ENCODE measurements at places on chromosomes 11 and 22.

DNA sequence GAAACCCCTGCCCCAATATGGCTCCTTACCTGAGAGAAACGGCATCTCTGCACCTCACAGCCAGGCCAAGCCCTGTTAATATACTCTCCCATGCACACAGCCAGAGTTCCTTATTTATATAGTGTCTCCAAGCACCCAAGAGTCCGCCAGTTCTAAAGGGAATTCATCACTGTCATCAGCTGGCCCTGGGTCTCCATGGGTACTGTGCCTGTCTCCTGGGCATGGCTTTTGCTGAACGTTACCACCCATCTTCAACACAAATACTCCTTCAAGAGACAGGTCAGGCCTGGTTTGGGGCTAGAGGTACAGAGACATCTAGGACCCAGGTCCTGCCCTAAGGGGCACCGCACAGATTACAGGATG lies 1.6 kb upstream of the ATG16L2 start:
- no peak overlapping the region for H3K27ac ChIP-seq
- no peaks in the 10 kb centered on the region for H3K27me3 ChIP-seq
- H3K36me3 ChIP-seq = no peaks in the 10 kb centered on the region

- H3K27me3 ChIP-seq = no peaks in the 10 kb centered on the region
- H3K4me3 ChIP-seq = peak within 1 kb of the TSS; percentile 57
- H3K4me1 ChIP-seq = peaks cover 6% of the 10 kb centered on the region
- H3K27ac ChIP-seq = peak within 1 kb of the TSS; percentile 99
Measured at GRCh38 chr11:130002352-130002845, at the start of gene PRDM10. Gene PRDM10 (minus strand): TSS chr11:130002835. CDS start chr11:129960964, 41,871 bp downstream.

DNA sequence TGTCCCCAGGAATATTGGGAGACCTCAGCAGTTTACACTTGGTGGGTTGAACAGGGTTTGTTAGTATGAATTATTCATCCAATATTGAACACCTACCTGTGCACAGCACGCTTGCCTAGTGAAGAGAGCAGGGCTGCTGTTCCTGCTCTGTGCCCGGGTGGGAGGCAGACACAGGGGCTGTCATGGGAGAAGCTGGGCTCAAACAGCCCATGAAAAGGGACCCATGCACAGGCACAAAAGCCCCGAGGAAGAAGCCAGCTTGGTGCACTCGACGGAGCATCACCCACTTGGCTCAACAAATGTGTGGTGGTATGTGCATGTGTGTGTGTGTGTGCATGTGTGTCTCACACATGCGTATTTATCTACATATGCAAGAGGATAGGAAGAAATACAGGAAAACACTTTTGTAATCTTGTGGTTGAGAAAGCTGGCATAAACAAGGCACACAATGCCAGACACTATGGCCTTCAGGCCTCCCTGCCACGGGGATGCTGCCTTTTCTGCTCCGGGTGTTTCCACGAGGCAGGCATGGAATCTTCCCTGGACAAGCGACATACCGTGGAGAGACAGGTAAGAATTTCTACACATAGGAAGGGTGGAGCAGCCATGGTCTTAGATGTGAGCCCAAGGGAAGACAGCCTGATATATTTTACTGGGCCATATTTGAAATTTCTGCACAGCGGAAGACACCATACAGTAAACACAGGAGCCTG lies 5.0 kb upstream of the APOBEC3A start:
- no peaks in the 10 kb centered on the region for H3K36me3 ChIP-seq
- H3K4me1 ChIP-seq = no peaks in the 10 kb centered on the region
- no peak for DNase-seq
- peaks cover 68% of the 10 kb centered on the region for H3K27me3 ChIP-seq
- H3K27ac ChIP-seq = no peak overlapping the region

DNA sequence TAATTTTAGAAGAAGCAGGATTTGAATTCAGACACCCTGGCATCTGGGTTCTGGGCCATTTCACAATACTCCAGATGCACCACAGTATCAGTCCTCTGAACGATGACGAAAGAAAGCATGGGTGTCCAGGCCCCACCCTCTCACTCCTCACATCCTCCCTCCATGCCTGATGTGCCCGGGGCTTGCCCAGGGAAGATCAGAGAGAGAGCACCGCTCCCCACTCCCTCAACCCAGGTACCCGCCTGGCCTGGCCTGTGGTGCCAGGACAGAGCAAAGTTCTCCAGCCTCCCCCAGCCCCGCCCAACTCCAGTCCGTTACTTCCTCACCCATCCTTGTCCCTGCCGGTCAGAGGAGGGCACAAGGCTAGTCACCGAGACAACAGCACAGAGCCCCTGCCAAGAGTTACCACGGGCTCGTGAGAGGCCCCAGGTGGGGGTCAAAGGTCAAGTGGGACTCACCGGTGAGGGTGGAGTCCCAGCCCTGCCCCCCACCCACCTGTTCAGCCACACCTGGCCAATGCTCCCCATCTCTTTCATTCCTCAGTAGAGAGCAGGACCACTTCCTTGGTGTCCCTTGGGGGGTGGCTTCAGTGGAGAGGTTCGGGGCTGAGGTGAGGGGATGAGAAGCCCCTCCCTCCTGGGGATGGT lies 8.1 kb downstream of the BCL9L start:
- peak overlapping the region; percentile 75 for H3K27ac ChIP-seq
- H3K4me3 ChIP-seq = no peak overlapping the region
- no peaks in the 10 kb centered on the region for H3K36me3 ChIP-seq

- no peak for DNase-seq
- H3K4me1 ChIP-seq = peaks cover 18% of the 10 kb centered on the region
- H3K27ac ChIP-seq = no peak overlapping the region
- no peaks in the 10 kb centered on the region for H3K36me3 ChIP-seq
Measured at GRCh38 chr11:112518371-112518770, 257.7 kb upstream of the PLET1 start.

DNA sequence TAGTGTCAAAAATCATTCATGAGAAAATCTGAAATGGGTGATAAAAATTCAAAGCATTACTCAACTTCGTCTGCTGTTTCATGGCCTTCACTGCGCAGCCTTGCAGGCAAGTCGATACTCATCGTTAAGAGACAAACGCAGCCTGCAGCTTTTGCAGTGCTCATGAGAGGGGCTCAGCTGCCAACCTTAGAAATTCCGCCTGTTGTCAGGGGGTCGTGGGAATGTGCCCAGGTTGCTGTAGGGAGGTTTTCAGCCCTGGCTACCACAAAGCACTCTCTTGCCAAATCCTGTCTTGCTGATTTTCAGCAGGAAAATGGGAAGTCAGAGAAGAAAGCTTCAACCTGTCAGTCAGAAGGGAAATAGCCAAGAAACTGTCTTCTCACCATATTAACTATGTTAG lies 25.4 kb upstream of the GRAMD1B start:
- peaks cover 23% of the 10 kb centered on the region for H3K4me1 ChIP-seq
- no peaks in the 10 kb centered on the region for H3K36me3 ChIP-seq
- no peak overlapping the region for H3K4me3 ChIP-seq
- no peaks in the 10 kb centered on the region for H3K27me3 ChIP-seq

GRCh38 chr22:25404928-25405816 lies 159.3 kb upstream of the GRK3 start:
- no peaks in the 10 kb centered on the region for H3K36me3 ChIP-seq
- peak overlapping the region; percentile 91 for H3K4me3 ChIP-seq
- no peaks in the 10 kb centered on the region for H3K27me3 ChIP-seq
- no peak for DNase-seq
- no peak overlapping the region for H3K27ac ChIP-seq

DNA sequence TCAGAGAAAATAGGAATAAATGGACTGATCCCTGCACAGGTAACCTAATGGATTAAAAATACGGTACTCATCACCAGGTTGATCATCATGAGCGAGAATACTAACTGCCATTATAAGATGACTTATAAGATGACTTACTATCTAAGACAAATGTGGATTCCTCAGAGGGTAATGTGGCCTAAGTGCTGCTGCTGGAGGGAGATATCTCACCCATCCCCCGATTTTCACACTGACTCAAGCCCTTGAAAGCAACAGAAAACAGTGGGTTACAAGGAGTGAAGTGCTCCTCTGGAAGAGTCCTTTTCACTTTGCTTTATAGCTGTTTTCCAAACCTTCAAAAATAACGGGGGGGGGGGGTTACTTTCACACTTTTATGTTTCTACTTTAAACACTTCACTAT lies 920 bp downstream of the TMEM218 start:
- DNase-seq = no peak
- peaks cover 3% of the 10 kb centered on the region for H3K4me1 ChIP-seq
- H3K27me3 ChIP-seq = no peaks in the 10 kb centered on the region
- H3K4me3 ChIP-seq = peak overlapping the region; percentile 59
- peaks cover 8% of the 10 kb centered on the region for H3K36me3 ChIP-seq

DNA sequence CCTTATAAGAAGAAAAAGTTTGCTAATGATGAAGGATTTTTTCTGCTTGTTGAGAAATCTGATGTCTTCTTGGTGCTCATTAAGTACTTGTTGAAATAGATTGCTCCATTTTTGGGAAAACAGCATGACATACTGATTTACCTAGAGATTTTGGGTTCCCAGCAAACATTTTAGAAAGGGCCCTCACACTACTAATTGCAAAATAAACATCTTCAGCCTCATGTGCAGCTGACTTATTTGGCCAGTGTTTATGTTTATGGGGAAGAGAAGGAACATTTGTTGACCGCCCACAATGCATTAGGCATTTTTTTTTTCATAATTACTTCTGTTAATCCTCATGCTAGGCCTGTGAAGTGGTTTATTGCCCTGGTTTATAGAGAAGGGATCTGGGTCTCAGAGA lies 40.1 kb downstream of the LDLRAD3 start:
- H3K4me1 ChIP-seq = peaks cover 2% of the 10 kb centered on the region
- no peak for DNase-seq
- no peak overlapping the region for H3K4me3 ChIP-seq
- H3K27ac ChIP-seq = no peak overlapping the region
- H3K36me3 ChIP-seq = no peaks in the 10 kb centered on the region
- no peaks in the 10 kb centered on the region for H3K27me3 ChIP-seq

DNA sequence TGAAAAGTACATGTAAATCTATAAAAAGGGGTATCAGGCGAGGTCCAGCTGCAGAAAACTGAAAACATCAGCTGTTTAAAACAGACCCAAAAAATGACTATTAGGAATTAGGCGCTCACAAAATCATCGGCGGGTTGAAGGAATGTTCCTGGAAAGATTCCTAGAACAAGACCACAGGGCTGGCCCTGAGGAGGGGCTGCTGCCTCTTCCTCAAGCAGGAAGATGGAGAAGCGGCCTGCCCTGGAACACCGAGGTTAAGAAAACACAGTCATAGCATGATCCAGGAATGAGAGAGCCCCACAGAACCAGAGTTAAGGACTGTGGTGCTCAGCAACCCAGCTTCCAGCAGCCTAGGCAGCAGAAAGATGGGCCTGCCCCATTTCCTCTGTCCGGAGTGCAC lies 78.4 kb downstream of the C11orf91 start:
- no peaks in the 10 kb centered on the region for H3K27me3 ChIP-seq
- H3K4me1 ChIP-seq = peaks cover 3% of the 10 kb centered on the region
- no peak for DNase-seq
- H3K4me3 ChIP-seq = no peak overlapping the region

- H3K27ac ChIP-seq = no peak overlapping the region
- DNase-seq = no peak
- no peaks in the 10 kb centered on the region for H3K27me3 ChIP-seq
- no peak overlapping the region for H3K4me3 ChIP-seq
- H3K4me1 ChIP-seq = peaks cover 2% of the 10 kb centered on the region
Measured at GRCh38 chr11:11291041-11292015, 61.7 kb downstream of the CSNK2A3 start.

- no peak for DNase-seq
- H3K36me3 ChIP-seq = no peaks in the 10 kb centered on the region
- peak within 1 kb of the TSS; percentile 76 for H3K4me3 ChIP-seq
- H3K27ac ChIP-seq = no peak within 1 kb of the TSS
Measured at GRCh38 chr11:123195188-123196059, at the start of gene CLMP. Gene CLMP (minus strand): TSS chr11:123195248. CDS start chr11:123194940, 308 bp downstream.

DNA sequence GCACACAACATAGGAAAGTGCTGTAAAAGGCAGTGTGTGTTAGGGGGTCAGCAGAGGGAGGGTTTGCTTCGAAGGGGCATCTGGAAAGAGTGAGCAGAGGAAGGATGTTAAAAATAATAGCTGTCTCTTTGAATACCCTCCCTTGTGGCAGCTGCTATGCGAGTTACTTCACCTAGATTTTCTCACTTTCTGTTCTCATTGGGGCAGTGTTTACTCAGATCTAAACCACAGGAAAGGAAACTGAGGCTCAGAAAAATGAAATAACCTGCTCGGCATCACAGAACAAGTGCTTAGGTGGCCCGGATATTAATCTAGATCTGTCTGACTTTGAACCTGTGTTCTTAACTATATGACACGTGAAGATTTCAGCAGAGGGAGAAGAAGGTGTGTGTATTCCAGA lies 125.3 kb downstream of the C11orf91 start:
- no peak for DNase-seq
- no peaks in the 10 kb centered on the region for H3K36me3 ChIP-seq
- no peak overlapping the region for H3K27ac ChIP-seq

GRCh38 chr11:112225753-112226061 lies 521 bp upstream of the PTS start:
- H3K27me3 ChIP-seq = peaks cover 14% of the 10 kb centered on the region
- peaks cover 5% of the 10 kb centered on the region for H3K36me3 ChIP-seq
- H3K4me3 ChIP-seq = peak overlapping the region; percentile 95

GRCh38 chr11:115425250-115425649 lies 79.0 kb downstream of the CADM1 start:
- no peaks in the 10 kb centered on the region for H3K27me3 ChIP-seq
- H3K4me1 ChIP-seq = no peaks in the 10 kb centered on the region
- H3K36me3 ChIP-seq = no peaks in the 10 kb centered on the region
- no peak for DNase-seq
- H3K4me3 ChIP-seq = no peak overlapping the region
- no peak overlapping the region for H3K27ac ChIP-seq

DNA sequence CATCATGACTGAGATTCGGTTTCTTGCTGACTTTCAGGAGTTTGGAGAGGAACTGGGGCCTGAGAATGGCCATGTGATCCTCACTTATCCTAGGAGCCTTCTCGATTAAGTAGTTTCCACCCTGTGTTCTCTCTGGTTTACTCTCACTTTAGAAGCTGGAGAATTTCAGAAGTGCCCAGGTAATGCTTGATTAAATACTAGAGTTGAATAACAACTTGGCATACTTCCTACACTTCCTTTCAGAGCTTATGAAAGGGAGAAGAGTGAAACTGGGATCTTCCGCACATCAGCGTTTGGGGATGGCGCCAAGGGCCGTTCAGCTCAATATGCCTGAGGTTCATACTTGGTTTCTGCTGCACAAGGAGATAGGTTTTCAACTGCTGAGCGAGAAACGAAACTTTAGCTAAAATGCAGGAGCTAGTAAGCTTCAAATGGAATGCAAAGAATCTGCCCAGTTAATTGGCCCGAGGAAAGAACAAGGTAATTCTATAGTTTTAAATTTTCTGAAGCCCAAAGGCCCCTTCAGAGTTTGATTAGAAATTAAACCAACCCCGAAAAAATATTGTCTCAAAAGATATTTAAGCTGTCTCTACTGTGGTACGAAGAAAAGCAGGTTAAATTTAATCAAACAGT lies 823 bp upstream of the MUC15 start:
- H3K27me3 ChIP-seq = no peaks in the 10 kb centered on the region
- no peaks in the 10 kb centered on the region for H3K36me3 ChIP-seq
- H3K4me3 ChIP-seq = no peak overlapping the region
- H3K4me1 ChIP-seq = peaks cover 2% of the 10 kb centered on the region

GRCh38 chr11:131925829-131926228 lies 555.4 kb downstream of the NTM start:
- no peaks in the 10 kb centered on the region for H3K4me1 ChIP-seq
- H3K27me3 ChIP-seq = no peaks in the 10 kb centered on the region
- H3K4me3 ChIP-seq = no peak overlapping the region
- H3K36me3 ChIP-seq = no peaks in the 10 kb centered on the region

Data from neuronal stem cell (in vitro differentiated cells).